NCI-H1105 treated with DMSO at 0.1 percent for 48 hours (cell line): ENCODE measurements at places on chromosomes 2 and 18.

- DNase-seq: no peak
Measured at GRCh38 chr2:169258045-169258601, 104.2 kb downstream of the LRP2 start.

DNA sequence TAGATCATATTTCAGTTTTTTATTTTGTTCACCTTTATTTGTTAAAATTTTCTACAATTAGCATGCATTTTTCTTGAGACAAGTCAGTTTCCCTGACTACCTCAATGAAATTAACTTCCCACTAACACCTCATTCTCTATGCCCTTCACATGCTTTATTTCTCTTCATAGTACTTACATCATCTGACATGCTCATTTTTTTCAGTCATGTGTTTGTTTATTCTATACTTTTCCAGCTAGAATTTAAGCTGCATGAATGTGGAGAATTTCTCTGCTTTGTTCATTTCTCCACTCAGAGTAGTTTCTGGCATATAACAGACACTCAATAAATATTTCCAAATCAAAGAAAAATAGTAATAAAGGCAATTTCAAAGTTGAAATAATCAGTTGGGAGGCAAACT is 78.9 kb upstream of the SCN7A start:
- DNase-seq: no peak

DNA sequence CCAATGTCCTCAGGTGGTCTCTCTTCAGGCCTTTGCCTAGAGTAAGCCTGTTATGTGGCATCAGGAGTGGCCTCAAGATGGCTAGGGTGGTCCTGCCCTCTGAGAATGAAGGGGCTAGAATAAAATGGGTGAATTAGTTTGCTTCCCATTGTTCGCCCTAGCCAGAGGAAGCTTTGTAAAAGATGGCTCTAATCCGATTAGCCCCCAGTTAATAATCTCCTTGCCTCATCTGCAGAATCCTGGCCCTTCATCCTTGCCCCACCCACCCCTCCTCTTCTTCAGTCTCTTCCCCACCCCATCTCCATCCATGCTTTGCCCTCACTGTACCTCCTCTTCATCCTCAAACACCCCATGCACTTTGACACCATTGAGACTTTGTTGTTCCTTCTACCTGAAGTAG is 57.4 kb upstream of the LGALSL start:
- no peak for DNase-seq

GRCh38 chr2:240387669-240388358 is 47.6 kb upstream of the GPC1 start:
- no peak for DNase-seq

GRCh38 chr2:233386382-233387041 is 32.2 kb downstream of the DGKD start:
- DNase-seq: no peak

- DNase-seq: no peak
Measured at GRCh38 chr2:85248773-85249509, 78.8 kb downstream of the TGOLN2 start.

DNA sequence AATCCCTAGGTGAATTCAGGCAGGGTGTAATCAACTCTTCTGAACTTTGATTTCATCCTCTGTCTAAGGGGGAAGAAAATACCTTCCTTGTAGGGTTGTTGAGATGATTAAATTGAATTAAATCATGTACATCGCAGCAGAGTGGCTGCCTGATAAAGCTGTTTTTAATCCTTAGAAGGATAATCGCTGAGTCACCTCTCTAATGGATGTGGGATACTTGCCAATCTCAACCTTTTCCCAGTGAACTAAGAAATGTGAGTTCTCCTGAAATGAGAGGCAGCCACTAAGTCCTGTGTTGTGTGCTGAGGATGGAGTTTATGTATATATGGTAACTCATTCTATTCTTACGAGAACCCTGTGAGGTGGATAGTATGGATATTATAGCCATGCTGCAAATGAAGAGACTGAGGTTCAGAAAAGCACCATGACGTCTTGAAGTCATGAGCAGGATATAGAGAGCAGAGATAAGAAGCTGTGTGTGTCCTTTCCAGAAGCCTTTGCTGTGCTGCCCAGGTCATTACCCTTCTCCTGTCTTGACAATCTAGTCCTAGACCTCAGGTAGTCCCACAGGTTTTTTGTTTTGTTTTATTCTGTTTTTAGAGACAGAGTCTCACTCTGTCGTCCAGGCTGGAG is 93.3 kb downstream of the HNRNPLL start:
- DNase-seq: peak; percentile 8

DNA sequence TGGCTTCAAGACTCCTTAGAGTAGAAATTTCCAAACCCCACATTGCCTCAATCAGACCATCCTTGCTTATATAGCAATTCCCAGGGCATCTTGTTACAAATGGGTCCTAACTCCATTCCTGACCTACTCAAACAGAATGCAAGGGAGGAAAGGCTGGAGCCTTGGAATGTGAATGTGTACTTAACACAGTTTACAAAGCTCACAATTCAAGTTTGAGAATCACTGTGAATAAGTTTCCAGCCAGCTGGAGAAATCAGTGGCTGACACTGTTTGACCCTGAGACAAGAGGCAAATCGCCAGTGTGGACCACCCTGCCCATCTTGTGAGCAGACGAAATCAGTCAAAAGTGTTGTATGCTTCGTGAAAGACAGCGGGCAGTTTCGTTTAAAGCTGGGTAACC is 65.5 kb downstream of the SOWAHC start:
- DNase-seq: no peak

DNA sequence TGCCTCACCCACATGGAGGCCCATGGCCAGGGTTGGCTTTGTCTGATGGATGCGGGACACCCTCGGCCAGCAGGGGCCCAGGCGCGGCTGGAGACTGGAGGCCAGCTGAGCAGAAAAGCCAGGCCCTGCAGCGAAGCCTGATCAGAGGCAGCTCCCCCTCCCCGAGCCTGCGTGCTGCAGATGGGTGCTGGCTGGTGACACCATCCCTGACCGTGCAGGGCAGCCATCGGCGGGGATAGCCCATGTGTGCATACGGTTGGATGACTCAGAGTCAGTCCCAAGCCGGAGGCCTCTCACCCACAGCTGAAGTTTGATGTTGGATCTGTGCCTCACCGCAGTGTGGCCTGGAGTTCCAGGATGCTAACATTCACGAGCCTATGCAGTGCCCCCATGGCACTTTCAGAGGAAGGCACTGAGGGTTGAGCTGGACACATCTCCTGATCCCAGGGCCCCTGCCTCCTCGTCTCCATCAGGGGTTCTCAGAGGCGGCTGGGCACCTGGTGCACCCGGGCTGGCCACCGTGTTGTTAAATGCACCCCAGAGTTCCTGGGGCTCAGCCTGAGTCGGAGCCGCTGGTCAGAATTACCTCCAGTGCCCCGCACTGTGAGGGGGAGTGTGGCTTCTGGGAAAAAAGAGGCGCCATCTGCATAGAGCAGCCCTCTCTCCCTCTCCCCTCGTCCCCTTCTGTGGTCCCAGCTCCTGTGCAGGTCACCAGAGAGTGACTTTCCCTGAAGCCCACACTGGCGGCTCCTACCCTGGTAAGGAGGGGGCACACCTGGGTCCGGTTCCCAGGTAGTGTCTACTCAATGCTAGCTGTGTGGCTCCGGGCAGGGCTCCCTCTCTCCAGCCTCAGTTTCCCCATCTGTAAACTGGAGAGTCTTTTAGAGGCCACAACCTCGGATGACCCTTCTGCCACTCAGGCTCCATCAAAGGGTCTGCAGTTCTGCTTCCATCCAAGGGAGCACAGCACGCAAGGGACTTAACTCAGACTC is 19.4 kb upstream of the KIF1A start:
- DNase-seq: no peak

- no peak for DNase-seq
Measured at GRCh38 chr2:154470376-154470775, 228.1 kb upstream of the KCNJ3 start.

GRCh38 chr2:54687595-54688152 is 35.8 kb upstream of the EML6 start:
- DNase-seq: no peak

- DNase-seq: no peak
Measured at GRCh38 chr2:100577777-100578176, 15.0 kb downstream of the PDCL3 start.

DNA sequence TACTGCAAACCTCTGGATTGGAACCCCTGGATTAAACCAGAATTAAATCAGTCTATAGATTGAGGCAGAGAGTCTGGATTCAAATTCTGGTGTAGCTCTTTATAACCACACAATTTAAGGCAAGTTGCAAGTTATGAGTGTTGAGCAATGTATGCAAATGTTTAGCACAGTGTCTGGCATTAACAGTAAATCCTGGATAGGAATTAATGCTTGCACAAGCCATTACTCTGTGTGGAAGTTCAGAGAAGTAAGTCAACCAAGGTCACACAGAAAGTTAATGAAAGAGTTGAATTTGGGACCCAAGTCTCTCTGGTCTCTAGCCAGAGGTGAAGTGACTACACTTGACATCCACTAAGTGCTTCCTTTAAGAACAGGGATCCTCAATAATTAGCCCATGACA is 2.0 kb upstream of the MARCO start:
- DNase-seq: no peak

- DNase-seq: no peak
Measured at GRCh38 chr2:41965909-41966295, 81.9 kb upstream of the PKDCC start.

- DNase-seq: no peak
Measured at GRCh38 chr2:97868986-97869721, 126.6 kb downstream of the TMEM131 start.

DNA sequence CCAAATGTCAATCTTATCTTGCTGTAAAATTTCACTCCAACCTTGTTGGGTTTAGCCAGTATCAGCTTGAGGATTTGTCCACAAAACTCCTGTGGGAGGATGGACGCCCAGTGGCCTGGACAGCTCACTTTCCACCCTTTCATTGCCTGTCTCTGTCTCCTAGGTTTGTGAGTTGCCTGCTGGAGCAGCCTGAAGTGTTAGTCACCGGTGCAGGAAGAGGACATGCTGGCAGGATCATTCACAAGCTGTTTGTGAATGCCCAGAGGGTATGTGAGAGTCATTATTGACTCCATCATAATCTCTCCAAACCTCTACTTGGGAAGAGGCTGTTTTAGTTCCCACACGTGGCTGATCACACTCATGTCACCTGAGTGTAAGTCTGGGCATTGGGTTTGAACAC is 112.3 kb downstream of the RAB3GAP1 start:
- DNase-seq: no peak

DNA sequence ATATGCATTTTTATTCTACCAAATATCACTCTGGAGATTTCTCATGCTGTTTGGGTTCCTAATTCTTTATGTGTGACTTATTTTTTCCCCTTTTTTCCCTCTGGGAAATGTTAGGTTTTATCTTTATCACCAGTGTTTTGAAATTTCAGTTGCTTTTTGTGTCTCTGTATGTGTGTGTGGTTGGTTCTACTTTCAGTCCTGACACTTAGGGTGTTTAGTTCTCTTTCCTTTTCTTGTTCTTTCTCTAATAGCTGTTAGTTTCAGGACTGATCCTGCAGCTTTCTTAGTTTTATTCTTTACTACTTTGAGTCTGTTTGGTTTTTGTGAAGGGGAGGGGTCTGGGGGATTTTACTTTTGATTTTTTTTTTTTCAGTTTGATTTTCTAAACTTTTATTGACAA is 23.1 kb downstream of the PPM1B start:
- DNase-seq: no peak

GRCh38 chr2:102060792-102061191 is 69.0 kb downstream of the IL1R2 start:
- DNase-seq: peak; percentile 13

GRCh38 chr2:165198181-165198580 is 5.7 kb downstream of the SCN3A start:
- DNase-seq: no peak

DNA sequence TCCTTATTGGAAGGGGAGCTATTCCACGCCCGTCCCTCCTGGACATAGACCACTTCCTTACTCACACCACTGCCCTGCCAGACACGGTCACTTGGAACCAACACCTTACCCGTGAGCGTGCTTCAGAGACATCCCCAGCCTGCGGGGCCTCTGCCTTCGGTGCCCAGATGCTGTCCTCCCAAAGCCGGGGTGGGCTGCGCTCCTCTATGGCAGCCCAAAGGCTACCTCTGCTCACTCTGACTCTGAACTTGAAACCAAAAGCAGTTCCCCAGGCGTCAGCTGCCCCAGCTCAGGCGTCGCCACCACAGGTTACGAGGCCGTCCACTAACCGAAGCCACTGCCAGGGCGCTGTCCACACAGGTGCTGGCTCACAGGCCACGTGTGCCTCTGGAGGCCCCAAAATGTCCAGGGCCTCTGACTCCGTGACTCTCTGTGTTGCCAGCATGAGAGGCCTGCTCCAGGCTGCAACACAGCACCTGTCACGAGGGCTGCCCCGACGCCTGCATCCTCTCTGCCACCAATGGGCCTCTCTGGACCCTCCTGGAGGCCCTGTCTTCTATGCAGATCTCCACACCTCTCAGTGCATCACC is 23.8 kb downstream of the HDAC4 start:
- no peak for DNase-seq

DNA sequence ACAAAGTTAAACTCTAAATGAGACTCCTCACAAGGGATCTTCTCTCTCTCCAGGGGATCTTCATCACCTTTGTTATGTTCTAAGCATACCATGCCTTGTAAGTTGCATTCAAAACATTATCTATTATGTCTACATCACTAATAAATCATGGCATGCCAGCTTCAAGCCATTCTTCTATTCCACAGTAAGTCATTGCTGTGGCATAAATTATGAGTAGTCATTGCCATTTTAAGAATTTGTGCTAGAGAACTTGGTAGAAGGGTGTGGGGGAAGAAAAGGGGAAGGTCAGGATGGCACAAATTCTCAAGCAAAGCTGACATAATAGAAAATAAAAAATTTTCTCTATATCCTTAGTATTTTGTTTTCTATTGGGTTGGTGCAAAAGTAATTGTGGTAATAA is 33.5 kb downstream of the BARD1 start:
- DNase-seq: no peak
